ENCODE measurements at places on chromosomes 5 and 9.

GRCh38 chr9:110700953-110701352 lies 32.4 kb downstream of the MUSK start:
- DNase-seq = no peak

DNA sequence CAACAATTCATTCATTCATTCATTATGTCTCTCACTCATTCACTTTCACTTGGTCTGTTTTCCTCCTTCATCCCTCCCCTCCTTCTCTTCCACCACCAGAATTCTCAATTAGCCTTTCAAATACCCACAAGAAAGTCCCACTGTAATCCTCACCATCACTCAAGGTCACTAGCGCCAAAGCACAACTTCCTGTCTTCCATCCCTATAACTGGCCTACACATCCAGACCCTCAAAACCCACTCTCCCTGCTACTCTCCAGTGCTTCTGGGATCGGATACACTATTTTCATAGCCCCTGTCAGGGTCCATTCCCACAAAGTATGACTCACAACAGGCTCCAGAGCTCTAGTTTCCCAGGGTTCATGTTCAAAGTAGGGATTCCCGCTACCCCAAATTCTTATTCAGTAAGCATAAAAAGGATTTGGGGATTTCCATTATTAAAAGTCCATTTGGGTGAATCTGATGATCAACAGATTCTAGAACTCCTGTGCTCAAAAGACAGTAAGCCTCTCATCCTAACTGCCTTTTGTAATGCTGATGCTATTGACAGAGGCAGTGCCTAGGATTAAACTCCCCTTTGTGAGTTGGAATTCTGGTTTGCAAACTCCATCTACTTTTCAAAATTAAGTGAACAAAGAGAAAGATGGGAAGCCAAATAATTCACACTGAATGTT lies 250.9 kb downstream of the SEMA5A start:
- no peak for DNase-seq

DNA sequence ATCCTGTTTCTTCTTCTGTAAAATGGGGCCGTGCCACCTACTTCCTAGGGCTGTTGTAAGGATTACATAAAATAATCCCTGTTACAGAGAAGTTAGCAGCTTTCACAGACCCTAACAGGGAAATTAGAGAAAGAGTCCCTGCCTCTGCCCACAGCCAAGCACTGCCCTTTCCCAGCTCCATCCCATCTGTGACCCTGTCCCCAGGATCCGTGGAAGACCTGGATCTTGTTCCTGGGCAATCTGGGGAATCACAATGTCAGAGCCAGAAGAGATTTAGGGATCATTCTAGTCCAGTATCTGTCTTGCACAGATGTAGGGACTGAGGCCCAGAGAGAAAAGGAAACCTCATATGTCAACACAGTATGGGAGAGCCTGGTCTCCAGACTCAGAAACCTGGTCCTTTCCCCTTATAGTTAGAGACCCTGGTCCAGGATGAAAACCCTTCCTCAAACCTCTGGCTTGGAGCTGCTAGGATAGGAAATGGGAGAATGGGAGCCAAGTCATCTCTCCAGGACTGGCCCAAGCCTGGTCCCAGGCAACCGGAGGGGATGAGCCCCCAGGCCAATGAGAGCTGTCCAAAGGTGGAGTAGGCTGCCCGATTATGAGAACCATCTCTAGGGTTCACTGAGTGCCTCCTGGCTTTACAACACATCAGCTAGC lies 12.5 kb downstream of the LHX6 start:
- DNase-seq = no peak

DNA sequence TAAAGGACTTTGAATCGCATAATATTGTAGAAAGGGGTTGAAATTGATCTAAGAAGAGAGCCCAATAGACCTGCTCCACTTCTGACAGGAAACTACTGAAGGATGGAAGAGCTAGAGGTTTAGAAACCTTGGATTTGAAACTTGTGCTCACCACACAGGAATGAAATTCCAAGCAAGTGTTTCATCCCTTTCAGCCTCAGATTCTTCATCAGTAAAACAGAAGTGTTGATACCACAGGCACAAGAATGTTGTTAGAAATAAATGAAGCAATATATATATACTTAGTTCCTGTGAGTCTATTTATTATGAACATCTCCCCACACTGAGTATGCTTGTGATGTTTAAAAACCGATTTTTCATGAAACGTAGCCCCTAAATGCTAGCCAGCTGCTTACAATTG lies 43.8 kb downstream of the PRRC1 start:
- no peak for DNase-seq

DNA sequence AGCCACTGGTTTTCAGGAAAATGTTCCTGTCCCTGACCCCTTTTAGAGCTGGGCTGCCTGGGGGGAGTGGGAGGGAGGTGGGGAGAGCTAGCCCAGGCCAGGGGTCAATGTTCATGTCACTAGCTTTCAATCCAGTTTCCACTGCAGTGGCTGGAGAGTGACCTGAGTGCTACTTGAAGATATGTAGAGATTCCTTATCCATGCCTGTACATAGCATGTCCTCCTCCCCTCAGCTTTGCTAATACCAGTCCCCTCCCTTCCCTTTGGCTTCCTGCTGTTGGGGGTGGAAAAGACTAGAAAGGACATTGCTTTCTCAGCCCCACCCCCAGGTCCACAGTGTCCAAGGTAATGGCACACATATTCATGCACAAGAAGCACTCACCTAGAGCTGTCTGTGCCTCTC lies 7.8 kb downstream of the DNAJB5 start:
- DNase-seq = no peak

DNA sequence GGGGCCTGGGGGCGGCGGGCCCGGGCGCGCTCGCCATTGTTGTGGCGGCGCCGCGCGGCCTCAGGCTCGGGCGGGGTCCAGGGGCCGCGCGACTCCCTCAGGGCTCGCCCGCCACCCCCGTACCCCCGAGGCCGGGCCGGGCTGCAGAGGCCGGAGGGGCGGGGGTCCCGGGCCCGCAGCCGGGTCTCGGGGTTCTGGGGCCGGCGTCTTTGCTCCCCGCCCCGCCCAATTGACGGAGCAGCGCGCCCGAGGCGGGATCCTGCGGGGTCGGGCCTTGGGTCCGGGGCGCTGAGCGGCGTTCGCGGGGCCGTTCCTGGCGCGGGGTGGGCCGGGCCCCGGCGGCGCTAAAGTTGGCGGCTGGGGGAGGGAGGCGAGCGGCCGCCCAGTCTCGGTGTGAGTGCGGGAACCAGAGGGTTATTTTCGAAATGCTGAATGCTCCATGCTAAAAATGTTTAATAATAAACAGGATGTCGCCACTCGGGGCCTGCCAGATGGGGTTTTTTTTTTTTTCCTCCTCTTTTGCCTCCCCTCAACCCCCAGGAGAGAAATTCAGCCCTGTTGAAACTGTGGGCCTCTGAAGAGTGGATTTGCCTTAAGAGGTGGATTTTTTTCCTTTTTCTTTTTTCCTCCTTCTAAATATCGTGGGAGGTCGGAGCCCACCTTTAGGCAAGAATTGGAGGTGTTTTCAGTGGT lies 724 bp downstream of the PRRC2B start:
- DNase-seq = peak; percentile 65

DNA sequence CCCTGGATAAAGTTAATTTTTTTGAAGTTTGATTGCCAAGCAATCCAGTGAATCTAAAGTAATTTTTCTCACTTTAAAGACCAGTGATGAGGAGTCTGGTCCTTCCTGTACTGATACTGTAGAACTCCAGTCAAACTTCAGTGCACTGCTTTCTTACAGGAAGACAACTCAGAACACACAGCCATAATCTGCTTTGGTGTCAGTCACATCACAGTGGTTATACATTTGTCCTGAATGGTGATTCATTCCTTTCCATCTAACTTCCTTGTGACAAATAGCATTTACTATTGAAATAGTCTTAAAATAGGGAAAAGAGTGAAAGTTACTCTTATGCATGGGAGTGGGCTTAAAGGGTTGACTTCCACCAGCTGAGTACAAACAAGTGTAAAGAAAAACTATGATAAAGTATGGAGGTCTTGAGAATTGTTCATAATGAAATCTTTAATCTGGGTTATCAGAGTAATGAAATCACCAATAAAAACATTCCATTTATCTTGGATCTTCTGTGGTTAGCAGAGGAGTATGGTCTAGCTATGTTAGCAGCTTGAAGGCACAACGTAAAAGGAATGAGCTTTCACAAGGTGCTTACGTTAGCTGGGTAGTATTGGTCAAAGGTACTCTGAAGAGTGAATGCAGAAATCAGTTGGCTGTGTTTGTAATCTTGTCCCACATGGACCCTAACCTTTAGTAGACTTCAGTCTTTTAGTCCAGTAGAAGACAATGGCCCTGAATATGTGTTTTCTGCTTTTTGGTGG lies 41.5 kb downstream of the DCP2 start:
- no peak for DNase-seq

- DNase-seq = no peak
Measured at GRCh38 chr5:139795074-139796001, at the start of gene PSD2. TSS of gene PSD2 (plus strand) at chr5:139795808. CDS start at chr5:139809441, 13,633 bp downstream.

DNA sequence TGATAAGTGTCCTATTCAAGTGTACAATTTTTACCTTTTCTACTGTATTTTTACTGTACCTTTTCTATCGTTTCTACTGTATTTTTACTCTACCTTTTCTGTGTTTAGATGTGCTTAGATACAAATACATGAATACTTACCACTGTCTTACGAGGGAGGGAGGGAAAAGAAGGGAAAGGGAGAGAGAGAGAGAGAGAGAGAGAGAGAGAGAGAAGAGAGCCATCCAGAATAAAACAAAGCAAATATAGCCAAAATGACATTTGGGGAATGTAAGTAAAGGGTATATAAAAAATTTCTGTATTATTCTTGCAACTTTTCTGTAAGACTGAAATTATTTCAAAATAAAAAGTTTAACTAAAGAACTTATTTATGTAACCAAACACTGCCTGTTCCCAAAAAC lies 121.2 kb downstream of the HOMER1 start:
- DNase-seq = no peak

GRCh38 chr9:121201045-121201737 lies 478 bp downstream of the RAB14 start:
- DNase-seq = peak; percentile 59

GRCh38 chr5:40361378-40361777 lies 318.3 kb upstream of the PTGER4 start:
- no peak for DNase-seq

DNA sequence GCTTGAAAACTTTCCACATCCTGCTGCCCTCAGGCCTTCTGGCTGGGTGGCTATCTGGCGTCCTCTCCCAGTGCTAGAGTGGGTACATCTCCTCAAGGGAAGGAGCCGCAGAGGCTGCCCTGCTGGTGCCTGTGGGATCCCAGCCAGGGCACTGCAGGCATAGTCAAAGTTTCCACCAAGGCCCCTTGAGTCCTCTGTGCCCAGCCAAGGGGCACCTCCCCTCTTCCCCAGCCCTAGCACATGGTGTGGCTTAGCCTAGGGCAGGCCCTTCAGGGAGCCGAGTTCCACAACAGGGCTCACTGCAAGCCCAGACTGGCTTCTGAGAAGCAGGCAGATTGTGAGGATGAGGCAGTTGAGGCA lies 103.2 kb downstream of the RGS3 start:
- peak; percentile 29 for DNase-seq

DNA sequence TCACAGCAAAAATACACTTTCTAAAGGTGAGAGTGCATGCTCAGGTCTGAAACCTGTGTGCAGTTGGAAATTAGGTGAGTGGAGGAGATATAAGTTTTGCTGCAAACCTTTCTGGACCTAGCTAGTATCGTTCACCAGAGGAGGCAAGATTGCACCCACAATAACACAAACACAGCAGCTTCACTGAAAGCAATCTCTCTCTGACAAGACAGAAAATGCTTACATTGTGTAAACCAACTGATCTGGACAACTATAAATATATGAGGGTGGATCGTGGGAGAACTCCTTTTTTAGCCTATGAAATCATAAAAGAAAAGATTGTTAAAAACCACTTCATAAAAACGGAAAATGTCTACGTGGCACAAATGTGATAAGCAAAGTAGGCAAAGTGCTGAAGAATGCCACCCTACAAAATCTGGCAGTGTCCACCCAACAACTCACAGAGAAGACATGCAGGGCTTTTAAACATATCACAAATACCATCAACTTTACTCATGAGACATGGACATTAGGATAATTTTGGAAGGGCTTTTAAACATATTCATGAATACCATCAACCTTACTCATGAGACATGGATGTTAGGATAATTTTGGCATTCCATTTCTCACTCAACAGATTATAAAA lies 134.3 kb downstream of the CDH18 start:
- no peak for DNase-seq

- peak; percentile 53 for DNase-seq
Measured at GRCh38 chr9:37036776-37037502, 2.9 kb upstream of the PAX5 start.

DNA sequence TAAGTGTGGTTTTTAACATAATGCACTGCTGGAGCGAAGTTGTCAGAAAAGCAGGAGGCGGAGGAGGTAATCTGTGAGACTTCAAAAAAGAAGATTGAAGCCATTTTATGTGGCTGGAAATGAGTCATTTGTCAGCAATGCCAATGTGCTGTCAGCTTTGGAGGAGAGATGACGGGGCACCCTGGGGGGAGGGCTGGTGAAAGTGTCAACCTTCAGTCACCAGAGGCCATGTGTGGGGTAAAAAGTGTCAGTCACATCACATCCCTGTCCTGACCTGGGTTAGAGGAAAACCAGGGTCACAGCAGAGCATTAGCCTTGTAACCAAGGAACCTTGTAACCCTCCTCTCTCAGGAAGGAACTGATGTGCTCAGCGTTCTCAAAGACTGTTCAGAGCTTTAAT lies 59.1 kb downstream of the TLR4 start:
- DNase-seq = no peak

- no peak for DNase-seq
Measured at GRCh38 chr9:123005964-123006363, 27.5 kb upstream of the GPR21 start.

DNA sequence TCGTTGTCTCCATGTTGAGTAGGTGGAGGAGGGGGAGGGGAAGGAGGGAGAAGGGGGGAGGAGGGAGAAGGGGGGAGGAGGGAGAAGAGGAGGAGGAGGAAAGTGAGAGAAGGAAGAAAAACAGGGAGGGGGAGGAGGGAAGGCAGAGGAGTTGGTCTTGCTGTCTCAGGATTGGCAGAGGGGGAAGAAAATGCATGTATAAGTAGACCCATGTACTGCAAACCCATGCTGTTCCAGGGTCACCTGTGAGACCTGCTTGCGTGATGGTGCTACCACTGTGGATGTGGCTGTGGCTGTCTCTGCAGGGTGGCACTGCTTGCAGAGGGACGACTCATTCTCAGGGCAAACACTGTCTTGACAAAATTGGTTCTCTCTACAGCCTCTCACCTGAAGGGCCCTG lies 76.3 kb downstream of the PTCH1 start:
- DNase-seq = no peak

DNA sequence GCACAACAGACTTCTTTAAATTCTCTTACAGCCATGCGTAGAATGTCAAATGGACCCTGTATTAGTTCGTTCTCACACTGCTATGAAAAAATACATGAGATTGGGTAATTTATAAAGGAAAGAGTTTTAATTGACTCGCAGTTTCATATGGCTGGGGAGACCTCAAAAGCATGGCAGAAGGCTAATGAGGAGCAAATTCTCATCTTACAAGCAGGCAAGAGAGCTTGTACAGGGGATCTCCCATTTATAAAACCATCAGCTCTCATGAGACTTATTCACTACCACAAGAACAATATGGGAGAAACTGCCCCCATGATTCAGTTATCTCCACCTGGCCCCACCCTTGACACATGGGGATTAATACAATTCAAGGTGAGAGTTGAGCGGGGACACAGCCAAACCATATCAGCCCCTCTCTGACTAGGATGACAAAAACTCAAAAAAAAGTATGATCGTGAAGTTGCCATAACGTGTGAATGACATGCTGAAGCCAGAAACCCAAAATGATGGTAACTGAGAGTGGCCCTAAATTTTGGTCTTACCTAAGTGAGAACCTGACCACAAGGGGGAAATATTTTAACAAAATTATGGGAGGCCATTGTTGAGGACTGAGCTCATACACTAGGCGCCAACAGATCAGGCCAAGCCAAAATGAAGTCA lies 17.5 kb upstream of the TEX10 start:
- DNase-seq = no peak

- DNase-seq = no peak
Measured at GRCh38 chr9:120431268-120431667, 148.7 kb downstream of the CDK5RAP2 start.

All from right hindlimb (tissue), 1 donor.